Left ventricle myocardium inferior (tissue), 1 donor: ENCODE measurements at places on chromosomes 3 and 15.

- no peak for DNase-seq
Measured at GRCh38 chr3:17640466-17640865, 102.0 kb downstream of the TBC1D5 start.

DNA sequence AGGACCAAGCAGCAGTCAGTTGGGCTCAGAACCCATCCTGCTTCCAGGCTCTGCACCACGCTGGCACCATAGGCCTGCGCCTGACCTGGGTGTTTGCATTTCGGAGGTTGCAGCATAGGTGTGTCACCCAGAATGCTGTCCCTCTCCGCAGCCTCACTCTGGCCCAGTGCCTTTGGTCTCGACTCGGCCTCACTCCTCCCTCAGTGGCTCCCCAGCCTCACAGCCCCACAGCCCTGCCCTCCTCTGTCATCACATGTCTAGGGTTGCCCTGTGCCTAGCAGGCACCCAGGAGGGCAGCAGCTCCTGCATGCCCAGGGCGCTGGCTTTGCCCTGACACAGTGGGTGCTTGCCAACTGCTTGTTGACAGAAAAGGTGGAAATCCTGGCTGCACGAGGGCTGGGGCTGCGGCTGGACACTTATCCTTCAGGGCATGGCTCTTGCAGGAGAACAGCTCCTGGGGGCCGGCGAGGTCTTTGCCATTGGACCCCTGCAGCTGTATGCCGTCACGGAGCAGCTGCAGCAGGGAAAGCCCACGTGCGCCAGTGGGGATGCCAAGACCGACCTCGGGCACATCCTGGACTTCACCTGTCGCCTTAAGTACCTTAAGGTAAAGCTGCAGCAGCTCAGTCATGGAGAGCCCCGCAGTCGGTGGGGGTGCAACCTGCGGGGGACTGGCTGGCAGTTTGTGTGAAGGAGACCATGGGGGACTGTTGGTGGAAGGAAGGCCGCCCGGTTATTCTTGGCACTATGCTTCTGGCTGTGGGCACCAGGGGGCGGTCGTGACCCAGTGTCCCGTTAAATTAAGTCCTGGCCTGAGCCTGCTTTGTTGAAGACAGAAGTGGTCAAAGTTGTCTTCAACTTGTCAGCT, 16.2 kb downstream of the NISCH start:
- peak; percentile 82 for DNase-seq

DNA sequence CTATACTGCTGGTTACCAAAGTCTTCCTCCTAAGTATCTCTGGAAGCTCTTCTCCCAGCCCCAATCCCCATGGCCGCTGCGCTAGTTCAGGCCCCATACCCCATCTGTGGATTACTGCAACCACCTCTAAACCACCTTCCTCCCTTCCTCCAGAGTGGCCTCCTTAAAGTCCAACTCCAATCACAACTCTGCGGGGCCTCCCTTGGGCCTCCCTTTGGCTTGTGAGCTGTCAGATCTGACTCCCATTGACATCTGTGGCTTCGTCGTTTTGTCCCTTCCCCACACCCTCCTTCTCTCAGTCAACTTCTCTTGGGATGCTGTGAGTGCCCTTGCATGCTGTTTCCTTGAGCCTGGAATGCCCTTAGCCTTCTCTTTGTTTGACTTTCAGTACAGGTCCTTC, 9.3 kb upstream of the HRH1 start:
- no peak for DNase-seq

GRCh38 chr3:17302170-17302569, 417.4 kb downstream of the PLCL2 start:
- no peak for DNase-seq

DNA sequence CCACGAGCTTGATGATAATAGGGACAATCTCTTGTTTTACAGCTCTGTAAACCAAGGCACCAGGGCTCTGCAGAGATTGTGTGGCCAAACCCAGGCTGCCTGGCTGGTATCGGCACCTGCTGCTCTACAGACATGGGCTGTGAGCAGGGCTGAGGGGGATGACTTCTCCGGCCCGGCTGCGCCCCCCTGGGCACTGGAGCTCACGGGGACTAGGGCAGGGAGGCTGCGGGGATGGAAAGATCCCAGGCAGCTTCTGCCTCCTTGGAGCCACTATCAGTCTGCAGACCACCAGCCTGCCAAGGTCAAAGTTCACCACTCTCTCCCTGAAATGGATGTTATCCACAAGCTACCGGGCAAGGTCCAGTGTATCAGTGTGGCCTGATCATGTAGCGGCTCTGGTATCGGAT, 22.0 kb upstream of the PIGZ start:
- DNase-seq = peak; percentile 1

- no peak for DNase-seq
Measured at GRCh38 chr15:92833493-92834271, 66.4 kb upstream of the CHD2 start.

DNA sequence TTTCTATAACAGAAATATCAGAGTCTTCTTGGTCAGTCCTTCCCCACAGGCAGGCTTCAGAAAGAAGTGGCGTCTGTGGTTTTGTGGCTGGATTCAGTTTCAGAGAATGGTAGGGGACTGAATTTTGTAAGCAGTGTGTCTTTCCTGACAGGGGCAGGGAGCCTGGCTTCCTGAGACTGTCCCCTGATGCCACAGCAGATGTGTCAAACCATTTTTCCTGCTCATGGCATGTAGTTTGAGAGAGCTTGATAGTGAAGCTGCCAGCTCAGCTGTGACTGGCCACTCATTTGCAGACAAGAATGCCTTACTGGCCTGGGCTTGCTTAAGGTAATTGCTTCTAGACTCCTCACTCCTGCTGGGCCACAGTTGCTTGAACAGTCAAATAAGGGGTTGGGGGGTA, 26.4 kb downstream of the LARS2 start:
- DNase-seq = no peak

- DNase-seq = no peak
Measured at GRCh38 chr3:15405448-15406050, 21.8 kb downstream of the METTL6 start.

DNA sequence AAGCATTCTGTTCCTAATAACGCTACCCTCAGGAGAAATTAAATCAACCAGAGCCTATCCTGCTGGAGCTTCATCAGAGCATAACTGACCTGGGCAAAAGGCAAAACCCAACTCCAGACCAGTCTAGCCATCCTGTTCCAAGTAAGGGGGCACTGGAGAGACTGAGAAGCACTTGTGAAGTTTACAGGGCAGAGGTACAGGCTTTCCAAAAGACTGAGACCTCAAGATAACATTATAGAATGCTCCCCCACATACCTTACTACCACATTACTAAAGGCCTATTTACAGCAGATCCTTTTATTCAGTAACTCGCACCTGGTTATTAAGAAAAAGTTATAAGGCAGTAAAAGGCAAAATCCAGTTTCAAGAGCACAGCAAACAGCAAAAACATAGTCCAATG, 35.5 kb downstream of the RFX7 start:
- DNase-seq = no peak

- DNase-seq = no peak
Measured at GRCh38 chr3:98518816-98519215, 3.9 kb downstream of the CLDND1 start.

GRCh38 chr3:172616031-172616461, 92.8 kb upstream of the TNFSF10 start:
- no peak for DNase-seq

DNA sequence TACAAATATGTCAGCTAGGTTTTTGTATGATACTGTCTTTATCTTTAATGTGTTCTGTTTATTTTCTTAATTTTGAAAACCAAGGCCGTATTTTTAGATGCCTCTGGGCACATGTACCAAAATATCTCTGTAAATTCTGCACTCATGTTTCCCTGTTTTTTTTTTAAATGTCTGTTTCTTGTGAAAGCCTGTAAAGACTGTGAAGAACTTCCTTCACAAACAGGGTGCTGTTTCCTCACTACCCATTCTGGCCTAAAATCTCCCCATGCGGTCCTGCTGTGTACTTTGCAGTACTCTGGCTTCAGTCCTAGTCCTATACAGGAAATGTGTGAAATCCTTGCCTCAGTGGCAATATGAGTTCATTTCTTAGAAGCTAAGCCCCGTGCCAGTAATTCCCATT, 133.4 kb upstream of the ZBTB20 start:
- DNase-seq = no peak

GRCh38 chr3:54954022-54954421, 26.2 kb upstream of the LRTM1 start:
- no peak for DNase-seq

DNA sequence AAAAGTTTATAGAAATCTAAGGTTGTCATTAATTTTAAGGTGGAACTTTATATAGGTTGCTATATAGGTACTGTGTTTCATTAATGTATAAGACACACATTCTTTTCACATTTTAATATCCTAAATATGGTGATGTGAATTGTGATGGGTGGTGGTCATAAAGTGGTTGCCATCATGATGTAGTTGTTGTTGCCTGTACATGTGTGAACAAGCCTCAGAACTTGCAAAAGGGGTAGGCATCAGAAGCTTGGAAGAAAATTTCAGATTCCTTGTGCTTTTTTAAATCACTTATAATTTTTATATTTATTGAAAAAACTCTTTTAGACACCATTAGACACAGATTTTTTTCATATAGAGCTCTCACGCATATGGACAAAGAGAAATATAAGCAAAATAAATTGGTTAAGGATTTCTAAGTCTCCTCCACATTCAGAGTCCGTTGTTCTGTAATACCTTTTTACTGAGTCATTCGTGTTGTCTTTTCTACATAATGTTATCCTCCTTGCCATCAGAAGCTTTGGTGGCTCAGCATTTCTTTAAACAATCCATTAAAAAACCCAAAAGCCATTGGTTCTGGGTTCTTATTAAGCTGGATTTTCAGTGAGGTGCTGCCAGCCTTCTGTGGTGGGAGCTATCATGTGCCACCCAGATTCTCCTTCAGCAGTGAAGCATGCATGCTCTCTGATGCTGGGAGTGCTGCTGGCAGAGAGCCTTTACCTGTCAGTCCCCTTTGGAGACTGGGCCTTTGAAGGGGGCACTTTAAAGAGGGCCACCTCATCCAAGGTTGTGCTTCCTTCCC, 140.4 kb upstream of the GALNT15 start:
- DNase-seq = no peak

- no peak for DNase-seq
Measured at GRCh38 chr3:79973482-79973881, 205.7 kb upstream of the ROBO1 start.

- peak; percentile 20 for DNase-seq
Measured at GRCh38 chr3:105353485-105354161, 13.1 kb upstream of the ALCAM start.

DNA sequence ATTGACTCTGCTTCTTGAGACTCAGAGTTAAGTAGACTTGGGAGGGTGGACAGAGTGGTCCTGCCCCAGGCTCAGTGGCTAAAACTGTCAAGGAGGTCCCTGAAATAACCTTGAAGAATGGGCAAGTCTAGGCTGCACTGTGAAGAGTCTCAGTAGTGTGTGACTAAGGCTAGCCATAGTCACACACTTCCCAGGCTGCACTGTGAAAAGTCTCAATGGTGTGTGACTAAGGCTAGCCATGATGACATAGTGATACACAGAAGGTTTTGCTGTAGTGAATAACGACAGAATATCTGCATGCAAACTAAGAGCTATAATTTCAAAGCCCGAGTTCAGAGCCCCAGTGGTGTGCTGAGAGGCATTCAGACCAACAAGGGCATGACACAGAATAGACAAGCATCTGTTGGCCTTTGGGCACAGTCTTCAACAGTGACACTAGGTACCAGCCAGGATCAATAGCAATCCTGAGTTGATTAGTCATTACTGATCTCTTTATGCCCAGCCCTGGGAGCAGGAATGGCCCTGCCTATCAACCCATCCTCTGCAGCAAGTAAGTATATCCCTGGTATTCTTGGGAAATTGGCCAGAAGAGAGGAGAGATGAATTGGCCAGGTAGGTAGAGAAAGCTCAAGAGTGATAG, 72.4 kb upstream of the BBX start:
- no peak for DNase-seq

DNA sequence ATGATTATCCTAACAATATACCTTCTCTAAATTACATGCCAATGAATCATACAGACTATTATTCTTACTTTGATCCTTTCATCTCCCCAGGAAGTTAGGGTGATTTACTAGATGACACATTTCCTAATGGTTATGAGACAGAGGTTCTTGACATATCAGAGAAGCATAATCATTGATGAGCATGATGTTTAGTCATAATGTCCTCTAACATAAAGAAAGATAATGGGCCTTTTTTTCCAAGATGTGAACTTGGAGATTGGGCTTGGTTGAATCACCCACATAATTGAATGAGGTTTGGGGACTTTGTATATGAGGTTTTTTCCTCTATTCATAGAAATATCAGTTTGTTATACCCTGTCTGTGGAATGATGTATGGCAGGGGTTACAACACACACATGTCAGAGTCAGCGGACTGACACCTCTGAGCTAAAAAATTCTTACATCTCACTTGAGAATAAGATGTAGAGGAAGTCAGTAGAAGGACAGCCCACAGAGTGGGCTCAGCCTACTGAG, 69.7 kb upstream of the DCBLD2 start:
- no peak for DNase-seq

GRCh38 chr3:32288819-32289218, 50.3 kb downstream of the CMTM8 start:
- no peak for DNase-seq

GRCh38 chr3:67381667-67382272, 272.6 kb downstream of the SUCLG2 start:
- no peak for DNase-seq

DNA sequence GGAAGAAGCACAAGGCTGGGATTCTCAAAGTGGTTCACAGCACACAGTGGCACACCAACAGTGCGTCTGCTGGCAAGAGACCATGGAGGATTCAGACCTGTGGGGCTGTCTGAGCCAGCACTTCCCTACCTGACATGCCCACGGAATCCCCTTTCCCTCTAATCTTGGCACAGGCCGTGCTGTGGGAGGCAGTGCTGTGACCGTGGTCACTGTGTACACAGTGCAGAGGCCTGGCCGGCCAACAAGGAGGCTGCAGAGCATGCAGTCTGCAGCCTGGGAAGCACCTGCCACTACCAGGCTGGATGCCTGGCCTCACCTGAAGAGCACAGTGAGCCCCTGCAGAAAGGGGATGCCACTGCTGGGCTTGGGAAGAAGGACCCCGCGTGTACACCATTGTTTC, 301.0 kb upstream of the LYSMD4 start:
- no peak for DNase-seq

- DNase-seq = no peak
Measured at GRCh38 chr15:67777773-67778172, 47.5 kb upstream of the SKOR1 start.

- no peak for DNase-seq
Measured at GRCh38 chr3:154431043-154431442, 1.1 kb upstream of the GPR149 start.

- no peak for DNase-seq
Measured at GRCh38 chr3:180624714-180625113, 22.8 kb downstream of the TTC14 start.
